H1 (cell line): ENCODE measurements at places on chromosomes 1 and 21.

- no peak for DNase-seq
Measured at GRCh38 chr1:210618369-210618768, 289.7 kb downstream of the HHAT start.

- DNase-seq = no peak
Measured at GRCh38 chr21:37028570-37028969, 22.1 kb downstream of the RIPPLY3 start.

GRCh38 chr1:53311702-53312305, 16.1 kb downstream of the LRP8 start:
- no peak for DNase-seq

DNA sequence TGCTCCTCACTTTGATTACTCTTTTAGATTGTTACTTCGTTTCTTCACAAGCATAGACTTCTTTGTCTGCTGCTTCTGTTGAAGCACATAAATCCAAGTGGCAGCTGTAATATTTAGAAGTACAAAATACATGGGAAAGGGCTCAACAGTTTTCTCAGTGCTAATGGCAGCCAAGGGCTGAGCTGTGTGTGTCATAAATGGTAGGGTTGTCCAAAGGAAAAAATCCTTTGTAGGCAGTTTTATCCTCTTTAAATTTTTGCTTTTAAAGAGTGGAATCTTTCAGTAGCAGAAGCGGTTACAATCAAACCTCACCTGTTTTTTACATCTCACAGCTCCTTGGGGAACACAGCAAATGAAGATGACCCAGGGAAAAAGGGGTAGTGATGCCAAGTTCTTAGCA, 650.8 kb downstream of the PLPP3 start:
- no peak for DNase-seq

DNA sequence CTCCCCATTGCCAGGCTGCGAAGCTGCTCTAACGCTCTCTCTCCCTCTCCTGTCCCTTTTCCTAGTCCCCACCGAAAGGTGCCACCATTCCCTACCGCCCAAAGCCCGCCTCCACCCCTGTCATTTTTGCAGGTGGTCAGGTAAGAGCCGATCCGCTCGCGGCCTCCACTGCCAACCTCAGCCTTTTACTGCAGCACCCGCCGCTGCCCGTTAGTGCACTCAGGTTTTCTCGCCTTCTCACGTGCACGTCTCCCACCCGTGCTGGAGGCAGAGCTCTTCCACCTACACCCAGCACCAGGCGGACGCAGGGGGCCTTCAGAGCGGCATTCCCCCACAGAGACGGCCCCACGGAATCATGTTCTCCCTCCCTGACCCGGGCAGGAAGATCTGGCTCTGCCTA, 67.7 kb upstream of the COL6A1 start:
- no peak for DNase-seq

GRCh38 chr21:46428286-46428685, 30.4 kb upstream of the DIP2A start:
- no peak for DNase-seq

- DNase-seq = no peak
Measured at GRCh38 chr1:18819986-18820790, 39.3 kb downstream of the TAS1R2 start.

GRCh38 chr1:154874465-154874864, 4.4 kb upstream of the KCNN3 start:
- DNase-seq = no peak

GRCh38 chr1:108513044-108513415, 46.9 kb upstream of the EEIG2 start:
- no peak for DNase-seq

- no peak for DNase-seq
Measured at GRCh38 chr1:231885209-231885854, 258.7 kb downstream of the DISC1 start.

GRCh38 chr1:98496256-98496995, 165.1 kb upstream of the SNX7 start:
- no peak for DNase-seq

DNA sequence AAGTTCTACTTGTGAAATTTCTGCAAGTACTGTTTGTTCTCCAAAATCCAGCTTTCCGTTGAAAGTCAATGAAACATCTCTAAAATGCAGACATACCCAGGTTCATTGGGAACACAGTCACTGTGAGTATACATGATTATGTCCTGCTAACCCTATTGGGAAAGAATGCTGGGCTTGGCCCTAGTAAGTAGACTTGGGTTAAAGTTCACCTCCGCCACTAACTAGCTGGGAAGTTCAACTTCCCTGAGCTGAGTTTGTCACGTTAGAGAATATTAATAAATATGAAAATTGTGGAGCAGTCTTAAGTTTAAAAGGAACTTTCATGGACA, 10.5 kb upstream of the PGD start:
- no peak for DNase-seq

DNA sequence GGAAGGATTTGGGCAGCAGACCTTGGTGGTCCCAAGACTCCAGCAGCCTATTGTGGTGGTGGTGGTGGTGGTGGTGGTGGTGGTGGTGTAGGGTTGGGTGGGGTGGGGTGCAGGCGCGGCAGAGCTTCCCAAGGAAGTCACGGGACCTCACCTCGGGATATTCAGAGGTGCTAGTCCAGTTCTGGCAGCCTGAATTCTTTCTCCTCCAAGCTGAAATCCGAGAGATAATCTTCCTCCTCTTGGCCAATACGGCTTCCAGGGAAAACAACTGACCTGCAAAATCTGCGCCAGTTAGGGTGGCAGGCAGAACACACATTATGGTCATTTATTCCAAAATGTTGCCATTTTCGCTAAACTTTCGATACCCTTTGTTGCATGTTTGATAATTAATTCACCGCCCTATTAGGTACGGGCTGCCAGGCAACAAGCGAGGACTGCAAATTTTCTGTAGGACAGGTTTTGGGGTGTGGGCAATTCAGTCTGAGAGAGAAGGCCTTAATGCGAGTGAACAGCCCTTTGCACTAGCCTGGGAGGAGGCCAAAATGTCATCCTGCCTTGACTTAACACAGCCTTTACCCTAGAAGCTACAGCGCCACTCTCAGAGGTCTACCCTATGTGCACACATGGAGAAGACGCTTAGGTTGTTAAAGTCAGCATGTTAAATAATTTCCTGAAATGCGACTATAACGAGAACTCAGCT, 33.2 kb upstream of the BSDC1 start:
- no peak for DNase-seq

GRCh38 chr1:8844501-8845006, 27.1 kb upstream of the RERE start:
- DNase-seq = no peak

DNA sequence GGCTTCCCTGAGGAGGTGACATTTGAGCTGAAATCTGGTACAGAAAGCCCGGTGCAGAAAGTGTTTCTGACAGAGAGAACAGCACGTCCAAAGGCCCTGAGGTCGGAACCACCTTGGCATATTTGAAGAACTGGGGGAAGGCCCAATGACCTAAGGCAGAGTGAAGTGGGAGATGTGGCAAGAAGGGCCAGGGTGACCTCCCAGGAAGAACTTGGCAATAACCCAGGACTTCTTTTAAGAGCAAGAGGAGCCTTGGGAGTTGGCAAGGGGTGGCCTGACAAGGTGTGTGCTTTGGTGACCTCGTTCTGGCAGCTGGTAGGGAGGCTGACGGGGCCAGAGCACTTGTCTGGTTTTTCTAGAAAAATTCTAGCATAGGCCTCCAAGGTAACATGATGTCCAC, 23.4 kb downstream of the TTC39A start:
- no peak for DNase-seq
